EL (cell line): ENCODE measurements at places on chromosomes 7 and 10.

- peak; percentile 86 for DNase-seq
Measured at GRCh38 chr10:35079763-35080162, 10.4 kb downstream of the CUL2 start.

GRCh38 chr7:120184866-120185265, 88.1 kb upstream of the KCND2 start:
- DNase-seq = no peak

- DNase-seq = no peak
Measured at GRCh38 chr7:115241151-115241550, 319.3 kb downstream of the MDFIC start.

- no peak for DNase-seq
Measured at GRCh38 chr7:139798892-139799291, 21.1 kb upstream of the HIPK2 start.

DNA sequence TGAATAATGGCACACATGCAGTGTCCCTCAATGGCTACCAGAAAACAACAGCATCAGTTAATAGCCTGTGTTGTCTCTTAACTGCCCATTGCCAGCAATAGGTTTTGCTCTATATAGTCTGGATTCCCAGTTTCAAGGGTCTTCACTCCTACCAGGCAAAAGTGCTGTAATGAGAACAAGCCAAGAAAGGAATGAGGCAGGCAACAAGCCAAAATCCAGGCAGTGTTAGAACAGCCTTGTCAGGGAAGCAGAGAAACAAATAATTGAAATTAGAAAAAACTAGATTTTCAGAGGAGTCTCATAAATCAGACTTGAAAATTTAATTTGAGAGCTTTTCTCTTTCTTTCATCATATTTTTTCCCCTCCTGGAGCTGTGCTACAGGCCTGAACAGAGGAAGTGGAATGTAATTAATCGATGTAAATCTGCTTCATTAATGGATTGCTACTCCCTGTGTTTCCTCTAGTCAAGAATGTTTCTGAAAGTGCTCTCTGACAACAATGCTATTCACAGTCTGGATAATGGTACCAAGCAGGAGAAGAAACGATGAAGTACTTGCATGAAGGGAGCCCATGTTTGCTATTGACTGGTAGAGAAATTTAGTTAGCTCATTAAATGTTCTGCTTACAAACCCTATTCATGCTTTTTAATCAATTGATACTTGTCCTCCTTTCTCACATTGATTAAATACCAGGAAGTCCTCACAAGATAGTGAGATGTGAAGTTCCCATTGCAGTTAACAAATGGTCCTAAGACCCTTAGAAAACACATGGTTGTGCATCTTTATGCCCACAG, 202.0 kb upstream of the LRRTM3 start:
- no peak for DNase-seq

DNA sequence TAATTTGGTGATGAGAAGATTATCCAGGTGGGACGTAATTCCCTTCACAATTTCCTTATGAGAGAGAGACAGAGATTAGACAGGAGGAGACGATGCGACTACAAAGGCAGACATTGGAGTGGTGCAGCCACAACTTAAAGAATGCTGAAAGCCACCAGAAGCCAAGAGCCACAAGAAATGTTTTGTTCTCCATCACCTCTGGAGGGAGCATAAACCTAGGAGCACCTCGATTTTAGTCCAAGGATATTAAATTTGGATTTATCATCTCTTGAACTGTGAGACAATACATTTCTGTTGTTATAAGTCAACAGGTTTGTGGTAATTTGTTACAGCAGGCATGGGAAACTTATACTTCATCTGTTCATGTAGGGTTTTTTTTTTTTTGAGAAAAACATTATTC, 418.9 kb downstream of the DGKB start:
- no peak for DNase-seq

DNA sequence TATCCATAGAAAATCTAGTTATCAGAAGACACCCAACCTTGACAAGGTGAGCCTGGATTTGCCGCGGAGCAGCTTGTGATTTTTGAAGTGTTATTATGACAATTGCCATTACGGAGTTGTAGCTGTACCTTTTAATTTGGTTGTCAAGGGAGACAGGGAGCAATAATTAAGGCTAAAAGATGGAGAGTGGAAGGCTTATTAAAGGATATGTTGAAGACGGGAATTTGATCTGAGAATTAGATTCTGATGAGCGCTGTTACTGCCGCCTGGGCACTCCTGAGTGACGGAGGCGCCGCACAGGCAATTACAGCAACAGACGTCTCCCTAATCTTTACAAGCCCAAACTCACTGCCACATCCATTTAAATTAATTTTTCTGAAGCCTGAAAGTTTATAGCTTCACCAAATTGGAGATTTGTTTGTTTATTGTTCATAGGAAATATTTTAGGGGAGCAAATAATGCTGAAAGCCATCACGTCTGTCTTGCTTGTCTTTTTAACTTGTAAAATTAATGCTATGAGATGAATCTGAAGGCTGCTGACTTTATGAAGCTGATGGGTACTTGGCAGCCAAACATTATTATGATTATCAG, 475.0 kb upstream of the ADARB2 start:
- DNase-seq = no peak

DNA sequence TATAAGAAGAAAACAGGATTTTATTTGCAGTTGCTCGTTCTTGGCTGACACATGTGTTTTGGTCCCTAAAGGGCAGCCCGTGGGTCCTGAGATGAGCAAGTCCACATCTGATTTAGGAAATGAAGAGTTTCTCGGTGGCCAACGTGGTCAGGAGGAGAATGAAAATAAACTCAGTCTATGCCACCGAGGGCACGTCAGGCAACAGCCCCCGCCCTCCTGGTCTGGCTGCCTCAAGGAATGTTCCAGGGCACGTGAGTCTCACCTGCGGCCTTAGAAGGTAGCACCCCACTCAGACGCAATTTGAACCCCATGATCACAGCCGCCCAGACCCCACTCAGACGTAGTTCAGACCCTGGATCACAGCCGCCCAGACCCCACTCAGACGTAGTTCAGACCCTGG, 197.2 kb downstream of the ADARB2 start:
- DNase-seq = no peak

DNA sequence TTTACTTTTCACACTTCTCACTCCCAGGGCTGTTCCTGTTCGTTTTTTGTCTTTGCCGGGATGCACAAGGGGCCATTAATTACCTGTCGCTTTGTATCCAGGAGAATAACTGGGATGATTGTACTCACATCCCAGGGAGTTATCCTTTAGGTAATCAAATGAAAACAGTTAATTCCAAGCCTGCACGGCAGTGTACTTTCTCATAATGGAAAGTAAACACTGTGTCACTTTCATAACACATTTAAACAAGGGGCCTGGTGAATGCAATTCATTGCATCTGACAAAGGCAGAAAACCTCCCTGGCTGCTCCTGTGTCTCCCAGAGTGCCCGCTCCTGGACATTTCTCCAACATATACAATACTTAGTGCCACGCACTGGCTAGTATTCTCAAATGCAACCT, 138.7 kb upstream of the CELF2 start:
- no peak for DNase-seq

DNA sequence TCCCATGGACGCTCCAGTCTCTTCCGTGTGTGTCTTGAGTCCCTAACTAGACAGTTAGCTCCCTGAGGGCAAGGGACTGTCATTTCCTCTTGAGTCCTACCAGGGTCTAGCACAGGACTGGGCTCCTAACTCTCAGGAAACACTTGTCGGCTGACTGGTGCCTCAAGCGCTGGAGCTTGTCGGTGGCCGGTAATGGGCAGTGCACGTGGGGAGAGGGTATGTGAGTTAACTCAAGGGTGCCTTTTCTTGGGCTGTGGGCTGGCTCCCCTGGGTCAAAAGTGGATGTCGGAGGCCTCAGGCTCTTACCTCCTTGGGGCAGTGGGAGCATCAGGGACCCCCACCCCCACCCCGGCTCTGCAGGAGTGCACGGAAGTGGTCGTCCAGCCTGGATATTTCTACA, 32.9 kb downstream of the ZNF775 start:
- DNase-seq = no peak

- no peak for DNase-seq
Measured at GRCh38 chr10:16686054-16686902, 130.9 kb downstream of the RSU1 start.

GRCh38 chr7:100825215-100825671, 2.1 kb downstream of the EPHB4 start:
- DNase-seq = no peak

DNA sequence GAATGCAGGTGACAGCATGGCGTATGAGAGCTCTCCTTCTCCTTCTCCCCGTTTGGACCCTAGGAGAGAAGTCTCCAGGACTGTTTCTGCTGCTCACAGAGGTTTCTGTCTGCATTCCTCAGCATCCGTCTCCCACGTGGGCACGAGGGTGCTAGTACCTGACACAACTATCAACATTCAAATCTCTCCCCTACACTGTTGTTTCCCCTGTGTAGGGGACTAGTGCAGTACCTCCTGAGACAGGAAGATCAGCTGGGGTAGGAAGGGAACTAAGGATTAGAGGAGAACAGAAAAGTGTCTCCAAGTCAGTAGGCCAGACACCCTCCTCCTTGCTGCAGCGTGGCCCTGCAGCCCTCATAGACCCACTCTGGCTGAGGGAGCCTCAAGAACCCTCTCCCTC, 29.0 kb downstream of the STOX1 start:
- DNase-seq = no peak

DNA sequence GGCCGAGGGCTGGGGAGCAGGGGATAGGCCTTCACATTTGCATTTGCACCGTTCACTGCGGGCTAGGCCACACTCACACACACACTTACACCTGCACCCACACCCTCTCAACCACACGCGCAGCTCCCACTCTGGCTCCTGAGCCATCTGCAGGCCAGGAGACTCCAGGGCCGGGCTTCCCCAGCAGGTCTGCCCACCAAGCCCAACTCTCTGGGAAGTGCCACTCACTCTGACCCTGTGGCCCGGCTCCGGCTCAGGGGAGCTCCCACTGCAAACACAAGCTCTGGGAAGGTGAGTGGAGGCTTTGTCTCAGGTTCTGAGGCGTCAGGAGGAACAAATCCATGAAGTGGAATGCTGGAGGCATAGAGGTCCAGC, 157.9 kb downstream of the NRF1 start:
- no peak for DNase-seq

DNA sequence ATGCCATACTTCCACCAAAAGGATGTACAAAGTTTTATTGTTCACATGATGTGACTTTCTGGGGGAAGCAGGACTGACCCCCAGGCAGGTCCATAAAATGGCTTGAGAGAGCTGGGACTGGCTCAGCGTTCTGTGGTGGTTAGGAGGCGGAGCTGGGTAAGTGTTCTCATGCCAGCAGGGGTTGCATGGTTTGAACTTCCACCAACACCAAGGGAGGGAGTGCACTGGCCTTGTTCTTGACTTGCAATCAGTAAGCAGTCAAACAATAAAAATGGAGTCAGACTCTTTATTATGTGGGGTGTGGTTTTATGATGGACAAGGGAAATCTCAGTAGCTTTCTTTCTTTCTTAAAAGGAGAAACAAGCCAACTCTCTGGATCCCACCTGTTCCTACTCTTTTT, 95.4 kb upstream of the PRR15 start:
- no peak for DNase-seq

DNA sequence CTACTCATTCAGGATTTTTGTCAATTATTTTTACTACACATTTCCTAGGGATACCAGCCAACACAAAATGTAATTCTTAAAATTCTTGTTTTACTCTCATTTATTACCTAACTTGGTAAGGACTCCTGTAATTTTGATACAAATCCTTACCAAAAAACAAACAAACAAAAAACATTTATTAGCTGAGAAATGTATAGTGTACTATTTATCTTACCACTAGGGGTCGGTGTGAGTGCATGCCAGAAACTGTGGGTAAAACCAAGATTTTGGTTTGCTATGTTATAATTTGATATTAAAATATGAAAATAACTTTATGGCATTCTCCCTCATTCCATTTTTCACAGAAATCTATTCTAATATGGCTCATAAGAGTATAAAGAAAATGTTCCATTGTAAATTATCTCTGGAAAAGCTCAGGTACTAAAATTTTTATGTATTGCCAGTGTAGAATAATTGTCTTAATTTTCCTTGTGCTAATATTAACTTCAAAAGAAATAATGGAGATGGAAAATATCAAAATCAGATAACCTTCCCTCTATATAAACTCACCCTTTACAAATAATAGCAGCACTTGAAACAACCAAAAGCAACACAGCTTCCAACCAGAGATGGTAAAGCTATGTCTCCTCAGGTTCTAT, 290.8 kb upstream of the PCDH15 start:
- no peak for DNase-seq
